ENCODE measurements at places on chromosomes 12 and 14. TPM values are rescaled to one million over a fixed set of nuclear protein-coding genes. Genes with fewer than 3 reads are reported as not detected.

Gene BORCS5
- total RNA-seq: 7.4 TPM

Gene SPTB
- 63.6 TPM for total RNA-seq

Gene NTN4
- total RNA-seq: 81.4 TPM

Gene HOXC6
- total RNA-seq: not detected

Gene GPRC5D
- total RNA-seq: not detected

Gene PAPLN
- total RNA-seq: 7.5 TPM

Gene LPAR5
- total RNA-seq: 1.8 TPM

Gene LMO3
- 4.2 TPM for total RNA-seq

Gene PHETA1
- total RNA-seq: 7.8 TPM

Gene ESRRB
- total RNA-seq: 4.3 TPM

Measured in left cardiac atrium (tissue), 4 donors.